ENCODE measurements at places on chromosomes 5 and 9.

GRCh38 chr5:138655530-138656190 lies 80.5 kb upstream of the HSPA9 start:
- no peak for DNase-seq

- no peak for DNase-seq
Measured at GRCh38 chr9:5509573-5509972, 758 bp upstream of the PDCD1LG2 start.

DNA sequence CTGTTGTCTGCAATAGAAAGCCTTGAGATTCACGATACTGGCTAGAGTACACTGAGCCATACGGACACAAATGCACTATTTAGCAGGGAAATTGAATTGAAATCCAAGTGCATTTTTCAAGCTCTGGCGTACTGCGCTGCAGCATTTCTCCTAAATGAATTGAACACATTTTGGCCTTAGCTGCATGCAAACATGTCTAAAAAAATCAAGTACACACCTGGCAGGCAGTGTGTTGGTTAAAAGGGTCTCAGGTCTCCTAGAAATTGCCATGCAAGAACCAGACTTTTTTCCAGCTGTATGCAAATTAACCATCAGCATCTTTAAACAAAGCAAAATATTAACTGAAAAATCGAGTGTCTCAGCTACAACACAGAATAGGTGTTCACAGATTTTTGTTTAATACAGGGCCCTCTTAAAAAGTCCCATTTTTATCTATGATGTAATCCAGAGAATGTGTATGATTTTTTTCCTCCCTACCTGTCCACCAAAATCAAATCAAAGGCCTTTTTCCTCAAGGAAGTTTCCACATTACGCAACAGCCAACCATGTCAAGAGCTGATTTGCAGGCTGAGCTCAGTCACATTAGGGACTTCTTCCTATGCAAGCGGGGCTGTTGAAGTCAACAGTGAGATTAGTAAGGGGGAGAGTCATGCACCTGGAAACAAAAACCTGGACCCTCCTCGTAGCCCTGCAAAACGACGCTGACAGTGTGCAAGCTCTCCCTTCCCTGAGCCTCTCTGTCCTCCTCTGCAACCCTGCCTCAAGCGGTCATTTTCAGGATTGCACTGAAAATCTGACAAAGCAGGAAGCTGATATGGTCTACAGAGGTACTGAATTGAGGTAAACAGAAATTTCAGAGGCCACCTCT lies 14.1 kb upstream of the SFXN1 start:
- no peak for DNase-seq

- no peak for DNase-seq
Measured at GRCh38 chr5:75168026-75168735, 68.5 kb downstream of the ANKRD31 start.

- no peak for DNase-seq
Measured at GRCh38 chr9:119634006-119634405, 264.8 kb upstream of the BRINP1 start.
